ENCODE measurements at places on chromosomes 6 and 20.
A peak's percentile ranks its signal among the peaks of the same experiment; 100 is the strongest.

DNA sequence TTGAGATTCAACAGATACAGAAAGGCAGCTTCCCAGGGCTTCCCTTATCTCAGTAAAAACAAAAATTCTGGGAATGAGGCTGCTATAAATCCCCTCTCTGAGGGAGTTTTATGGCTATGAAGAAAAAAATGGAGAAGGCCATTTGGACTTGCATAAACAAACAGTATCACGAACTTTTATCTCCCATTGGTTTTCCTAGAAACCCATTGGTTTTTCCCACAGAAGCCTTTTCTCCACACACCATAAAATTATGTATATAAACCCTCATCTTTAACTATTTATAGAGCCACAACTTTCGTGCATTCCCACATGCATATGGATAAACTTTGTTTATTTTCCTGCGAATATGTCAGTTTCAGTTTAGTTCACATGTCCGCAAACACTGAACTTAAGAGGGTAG, 36.2 kb upstream of the BTBD3 start:
- no peak for DNase-seq

DNA sequence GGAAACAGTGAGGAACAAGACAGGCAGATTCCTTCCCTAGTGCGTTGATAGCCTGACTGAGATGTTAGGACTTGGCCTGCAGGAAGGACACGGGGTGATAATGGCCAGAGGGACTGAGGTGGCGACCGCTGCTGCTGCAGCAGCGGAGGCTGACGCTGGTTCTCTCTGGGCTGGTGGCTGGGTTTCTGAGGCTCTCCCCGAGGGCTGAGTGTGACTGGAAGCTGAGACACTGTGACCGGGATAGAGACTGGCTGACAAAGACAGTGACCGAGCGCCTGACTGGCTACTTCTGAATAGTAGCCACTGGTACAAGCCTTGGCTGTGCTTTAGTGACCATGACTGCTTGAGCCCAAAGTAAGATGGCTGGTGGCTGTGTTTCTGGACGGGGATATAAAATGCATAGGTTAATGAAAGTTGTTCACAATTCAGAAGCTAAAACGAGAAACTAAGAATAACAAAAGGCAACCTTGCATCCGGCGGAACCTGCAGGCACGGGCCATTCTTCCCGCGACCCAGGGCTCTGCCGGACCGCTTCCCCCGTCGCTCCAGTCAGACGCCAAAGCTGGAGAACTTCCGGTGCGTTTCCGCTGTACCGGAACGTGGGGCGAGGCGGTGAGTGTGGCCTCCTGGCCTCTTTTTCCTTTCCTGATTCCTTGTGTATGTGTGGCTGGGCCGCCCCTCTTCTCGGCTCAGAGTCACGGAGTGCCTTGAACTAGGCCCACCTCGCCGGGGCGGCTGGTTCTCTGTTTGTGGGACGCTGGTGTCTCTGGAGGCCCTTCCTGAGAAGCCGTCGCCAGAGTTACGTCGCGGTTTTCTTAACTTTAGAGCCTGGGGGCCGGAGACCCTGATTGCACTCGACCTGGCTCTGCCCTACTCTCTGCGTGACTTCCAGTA, at the start of gene AAR2:
AAR2 (plus strand) TSS at position 587 of the 894 bp plus-strand sequence. CDS start 3,391 bp downstream, outside the sequence.
- peak; percentile 61 for DNase-seq

- no peak for DNase-seq
These were observed 10.5 kb downstream of the ZC3H12D start for GRCh38 chr6:149474108-149474935.

DNA sequence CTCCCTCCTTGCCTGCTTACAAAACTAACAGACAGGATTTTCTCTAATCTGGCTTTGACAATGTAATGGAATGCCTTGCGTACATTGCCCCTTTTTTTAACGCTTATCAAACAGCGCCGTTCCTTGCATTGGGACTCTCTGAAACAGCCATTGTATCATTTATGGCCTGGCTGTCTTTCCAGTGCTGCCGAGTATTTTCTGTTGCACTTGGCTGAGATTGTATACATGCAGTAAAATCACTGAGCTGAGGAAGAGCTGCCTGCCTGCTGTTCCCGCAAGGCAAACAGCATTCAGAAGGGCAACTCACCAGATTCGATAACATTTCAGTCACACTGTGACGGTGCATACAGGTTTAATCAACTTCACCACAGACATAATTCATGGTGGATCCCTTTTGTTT, 106.0 kb downstream of the SH3BGRL2 start:
- no peak for DNase-seq

DNA sequence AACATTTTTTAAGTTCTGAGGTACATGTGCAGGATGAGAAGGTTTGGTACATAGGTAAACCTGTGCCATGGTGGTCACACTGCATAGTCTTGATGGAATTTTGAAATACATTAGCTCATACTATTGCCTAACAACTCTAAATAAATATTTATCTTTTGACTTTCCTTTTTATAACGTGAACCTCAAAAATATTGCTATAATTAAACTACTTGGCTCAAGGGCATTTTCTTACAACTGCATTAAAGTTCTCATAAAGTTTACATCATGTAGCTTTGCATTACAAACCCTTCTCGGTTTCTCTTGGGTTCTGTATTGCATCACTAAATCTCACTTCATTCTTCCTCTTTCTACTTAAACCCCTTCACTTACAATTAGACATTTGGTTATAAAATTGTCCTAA, 636.0 kb upstream of the PTCHD4 start:
- no peak for DNase-seq

GRCh38 chr6:5679691-5680090, 327.0 kb downstream of the NRN1 start:
- DNase-seq: no peak

- no peak for DNase-seq
These were observed 56.2 kb upstream of the NHSL1 start for GRCh38 chr6:138555421-138555988.

Data from stimulated activated CD8-positive, alpha-beta memory T cell treated with anti-CD3 and anti-CD28 coated beads, Interleukin-15, amount 100 ng/mL, for 1 hour (primary cell).